Activated CD4-positive, alpha-beta T cell treated with anti-CD3 and anti-CD28 coated beads, Interleukin-2, amount 10 ng/mL, durations not matched to agents 24 days and 14 days (primary cell): ENCODE measurements at places on chromosomes 4 and X. TPM values are rescaled to one million over a fixed set of nuclear protein-coding genes. Genes with fewer than 3 reads are reported as not detected.

GRCh38 chr4:182307746-182308145, 64.5 kb downstream of the TENM3 start:
- H3K4me3 ChIP-seq = no peak overlapping the region
- H3K27ac ChIP-seq = no peak overlapping the region
- no peaks in the 10 kb centered on the region for H3K27me3 ChIP-seq
- no peaks in the 10 kb centered on the region for H3K36me3 ChIP-seq

DNA sequence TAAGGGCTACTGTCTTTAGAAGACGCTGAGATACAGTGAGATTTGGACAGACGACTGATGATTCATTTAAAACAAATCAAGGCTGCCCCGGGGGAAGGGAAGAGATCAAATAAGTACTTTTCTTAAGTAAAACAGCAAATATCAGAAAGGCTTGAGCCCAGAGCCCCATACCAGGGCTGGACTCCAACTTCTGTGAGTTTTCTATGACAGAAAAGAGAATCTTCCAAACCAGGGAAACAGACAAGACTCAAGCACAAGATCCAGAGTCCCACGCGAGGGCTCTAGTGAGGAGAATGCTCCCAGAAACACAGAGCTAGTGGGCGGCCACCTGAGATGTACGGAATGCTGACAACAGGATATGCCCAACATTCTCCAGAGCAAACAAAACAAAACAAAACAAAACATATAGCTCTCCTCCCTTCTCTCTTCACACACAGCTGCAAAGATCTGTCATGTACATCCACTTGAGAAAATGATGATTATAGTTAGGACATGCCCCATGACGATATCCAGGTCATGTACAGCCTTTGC, 13.1 kb downstream of the ACSL1 start:
- H3K4me3 ChIP-seq = no peak overlapping the region
- H3K27me3 ChIP-seq = no peaks in the 10 kb centered on the region
- DNase-seq = no peak
- H3K36me3 ChIP-seq = peaks cover 11% of the 10 kb centered on the region
- H3K4me1 ChIP-seq = peaks cover 50% of the 10 kb centered on the region

- DNase-seq = no peak
- H3K27me3 ChIP-seq = no peaks in the 10 kb centered on the region
- no peak overlapping the region for H3K4me3 ChIP-seq
Observed at GRCh38 chr4:38058151-38058550, 98.0 kb downstream of the PTTG2 start.

DNA sequence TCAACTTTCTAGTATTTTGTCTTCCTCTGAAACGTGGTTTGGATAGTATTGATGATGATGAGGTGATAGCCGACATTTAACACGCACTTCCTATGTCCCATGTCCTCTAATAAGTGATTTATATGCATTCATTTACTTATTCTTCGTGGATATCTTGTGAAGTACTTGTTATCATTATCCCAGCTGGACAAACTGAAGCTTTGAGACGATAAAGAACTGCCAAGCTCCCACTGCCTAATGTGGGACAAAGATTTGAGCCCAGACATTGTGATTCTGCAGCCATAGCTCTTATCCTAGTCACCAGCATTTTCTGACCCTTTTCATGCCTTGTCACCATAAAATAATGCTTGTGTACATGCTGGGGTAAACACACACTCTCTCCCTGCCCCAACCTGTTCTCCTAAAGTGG, 92.5 kb downstream of the RAPGEF2 start:
- H3K36me3 ChIP-seq = peaks cover 2% of the 10 kb centered on the region
- no peak overlapping the region for H3K4me3 ChIP-seq
- DNase-seq = no peak
- no peak overlapping the region for H3K27ac ChIP-seq

DNA sequence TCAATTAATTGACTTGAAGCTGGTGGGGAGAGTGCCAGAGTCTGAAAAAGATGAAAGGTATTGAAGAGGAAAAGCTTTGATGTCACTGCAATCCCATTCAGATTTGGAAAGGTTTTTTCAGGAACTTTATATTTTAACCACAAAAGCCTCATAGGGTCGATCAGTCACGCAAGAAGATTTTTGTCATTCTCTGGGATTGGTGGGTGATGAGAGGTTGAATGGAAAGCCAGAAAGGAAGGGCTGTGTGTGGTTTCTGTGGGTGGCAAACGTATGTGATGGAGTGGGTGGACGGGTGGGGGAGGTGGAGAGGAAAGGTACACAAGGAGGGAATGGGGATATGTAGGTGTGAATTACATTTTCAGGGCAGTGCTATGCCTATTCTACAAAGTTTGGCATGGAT, 173.8 kb upstream of the SCML1 start:
- H3K4me3 ChIP-seq = no peak overlapping the region
- DNase-seq = no peak
- H3K27ac ChIP-seq = no peak overlapping the region
- no peaks in the 10 kb centered on the region for H3K36me3 ChIP-seq
- peaks cover 5% of the 10 kb centered on the region for H3K4me1 ChIP-seq
- peaks cover 2% of the 10 kb centered on the region for H3K27me3 ChIP-seq

DNA sequence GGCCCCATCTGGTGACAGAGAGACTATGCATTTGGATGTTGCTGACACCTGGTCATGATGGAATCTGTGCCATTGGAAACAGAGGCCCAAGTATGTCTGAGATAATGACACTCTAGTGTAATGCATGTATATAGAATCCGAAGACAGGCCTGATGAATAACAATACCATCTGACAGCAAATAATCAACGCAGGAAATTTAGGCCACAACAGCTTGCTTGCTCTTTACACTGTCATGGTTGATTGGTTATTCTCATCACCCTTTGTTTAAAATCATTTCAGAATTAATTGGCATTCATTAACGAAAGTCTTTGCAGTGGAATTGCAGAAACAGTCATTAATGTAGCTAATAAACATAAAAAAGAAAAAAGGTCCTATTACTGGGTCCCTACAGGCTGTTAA, 194.8 kb downstream of the AFF2 start:
- no peaks in the 10 kb centered on the region for H3K4me1 ChIP-seq
- no peak overlapping the region for H3K4me3 ChIP-seq
- H3K36me3 ChIP-seq = no peaks in the 10 kb centered on the region
- H3K27ac ChIP-seq = no peak overlapping the region
- H3K27me3 ChIP-seq = no peaks in the 10 kb centered on the region

Gene PHEX
- 13.2 and 13.4 TPM in 2 replicates for total RNA-seq
